Calu3 (cell line): ENCODE measurements at places on chromosomes 6 and 20. TPM values are rescaled to one million over a fixed set of nuclear protein-coding genes. Genes with fewer than 3 reads are reported as not detected.

DNA sequence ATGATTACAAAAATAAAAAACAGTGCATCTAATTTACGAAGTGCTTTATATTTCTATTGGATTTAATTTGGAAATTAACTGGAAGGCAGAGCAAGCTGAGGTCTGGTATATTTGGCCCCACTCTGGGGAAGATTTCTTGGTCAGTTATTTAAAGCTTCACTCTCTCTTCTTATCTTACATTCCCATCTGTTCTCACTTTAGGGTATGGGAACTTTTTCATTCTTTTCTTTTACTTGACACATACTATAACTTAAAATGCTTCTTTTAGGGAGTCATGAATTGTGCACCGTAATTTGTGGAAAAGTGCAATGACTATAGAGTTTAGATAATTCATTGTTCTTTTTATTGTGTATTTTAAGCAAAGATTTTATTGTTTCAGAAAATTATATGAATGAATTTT lies 170.4 kb downstream of the BCKDHB start:
- H3K4me1 ChIP-seq, result peaks cover 9% of the 10 kb centered on the region
- no peaks in the 10 kb centered on the region for H3K36me3 ChIP-seq
- H3K4me3 ChIP-seq, result no peak overlapping the region
- no peak for DNase-seq

DNA sequence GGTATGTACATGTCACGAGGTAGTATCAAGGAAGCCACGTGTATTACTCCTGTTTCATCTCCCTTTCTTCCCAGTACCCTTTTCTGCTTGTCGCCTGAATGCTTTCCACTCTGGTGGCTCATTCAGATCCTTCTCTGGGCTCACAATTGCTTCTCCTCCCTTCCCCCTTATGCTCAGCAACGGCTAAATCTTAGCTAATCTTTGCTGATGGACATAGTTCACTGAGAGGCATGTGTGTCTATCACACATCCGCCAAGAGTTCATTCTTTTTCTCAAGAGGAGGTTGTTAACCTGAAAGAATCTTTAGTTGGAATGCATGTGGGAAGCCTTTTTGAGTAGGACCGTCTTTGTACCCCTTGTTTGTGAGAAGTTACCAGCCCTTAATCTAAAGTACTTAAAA lies 25.8 kb upstream of the MROH8 start:
- H3K27ac ChIP-seq, result no peak overlapping the region
- H3K36me3 ChIP-seq, result peaks cover 85% of the 10 kb centered on the region
- no peaks in the 10 kb centered on the region for H3K27me3 ChIP-seq

GRCh38 chr6:155121699-155122098 lies 126.6 kb downstream of the TIAM2 start:
- no peak overlapping the region for H3K27ac ChIP-seq
- H3K4me3 ChIP-seq, result no peak overlapping the region
- H3K36me3 ChIP-seq, result peaks cover 6% of the 10 kb centered on the region
- peaks cover 25% of the 10 kb centered on the region for H3K4me1 ChIP-seq
- H3K27me3 ChIP-seq, result no peaks in the 10 kb centered on the region

Gene TRAPPC3L
- not detected in 2 replicates for total RNA-seq

Gene POU5F1
- total RNA-seq, result 25.7 and 32.7 TPM in 2 replicates
